AG08395 (cell line): ENCODE measurements at places on chromosomes 3 and 15.

GRCh38 chr3:120168611-120169010, 74.4 kb upstream of the GSK3B start:
- DNase-seq: no peak

DNA sequence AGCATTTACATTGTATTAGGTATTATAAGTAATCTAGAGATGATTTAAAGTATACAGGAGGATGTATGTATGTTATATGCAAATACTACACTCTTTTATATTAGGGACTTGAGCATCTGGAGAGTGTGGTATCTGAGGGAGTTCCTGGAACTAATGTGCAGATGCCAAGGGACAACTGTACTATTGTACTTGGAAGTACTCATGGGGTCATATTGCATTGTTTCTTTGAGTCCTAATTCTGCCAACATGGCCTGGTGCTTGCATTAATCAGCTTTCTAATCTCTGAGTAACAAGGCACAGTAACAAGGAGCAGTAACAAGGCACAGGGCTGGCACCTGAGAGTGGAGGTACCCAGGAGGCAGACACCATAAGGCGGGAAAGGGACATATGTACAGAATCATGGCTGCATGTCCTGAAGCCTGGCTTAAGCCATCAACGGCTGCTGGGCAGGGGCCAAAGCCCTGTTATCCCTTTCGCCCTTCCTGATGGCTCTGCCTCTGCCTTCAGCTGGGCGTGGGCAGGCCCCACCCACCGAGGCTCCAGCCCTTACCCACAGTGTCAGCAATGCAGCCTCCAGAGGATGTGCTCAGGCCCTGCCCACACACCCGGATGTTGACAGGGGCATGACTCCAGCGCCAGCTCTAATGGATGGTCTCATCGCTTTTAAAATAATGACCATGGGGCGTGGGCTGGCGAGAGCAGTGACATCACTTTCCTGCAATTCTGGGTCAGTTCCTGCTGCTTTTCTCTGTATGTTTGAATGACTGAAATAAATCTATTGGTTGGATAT, 22.9 kb downstream of the CEMIP start:
- DNase-seq: no peak

DNA sequence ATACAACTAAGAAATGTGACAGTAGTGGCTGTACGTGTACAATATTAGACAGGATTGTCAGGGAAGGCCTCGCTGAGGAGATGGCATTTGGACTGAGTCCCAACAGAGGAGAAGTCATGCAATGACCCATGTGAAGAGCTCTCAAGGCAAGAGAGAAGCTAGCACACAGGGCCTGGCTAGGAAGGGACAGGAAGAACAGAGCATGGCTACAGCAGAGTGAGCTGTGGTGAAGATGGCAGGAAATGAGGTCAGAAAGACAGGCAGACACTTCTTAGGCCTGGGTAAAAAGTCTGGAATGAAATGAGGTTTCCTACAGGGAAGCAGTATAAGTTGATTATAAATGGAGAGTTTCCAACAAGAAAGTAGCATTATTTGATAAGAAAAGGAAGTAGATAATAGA, 33.2 kb upstream of the LEKR1 start:
- DNase-seq: peak; percentile 40

- DNase-seq: peak; percentile 78
These were observed 78.0 kb downstream of the MYO1E start for GRCh38 chr15:59294574-59295260.

DNA sequence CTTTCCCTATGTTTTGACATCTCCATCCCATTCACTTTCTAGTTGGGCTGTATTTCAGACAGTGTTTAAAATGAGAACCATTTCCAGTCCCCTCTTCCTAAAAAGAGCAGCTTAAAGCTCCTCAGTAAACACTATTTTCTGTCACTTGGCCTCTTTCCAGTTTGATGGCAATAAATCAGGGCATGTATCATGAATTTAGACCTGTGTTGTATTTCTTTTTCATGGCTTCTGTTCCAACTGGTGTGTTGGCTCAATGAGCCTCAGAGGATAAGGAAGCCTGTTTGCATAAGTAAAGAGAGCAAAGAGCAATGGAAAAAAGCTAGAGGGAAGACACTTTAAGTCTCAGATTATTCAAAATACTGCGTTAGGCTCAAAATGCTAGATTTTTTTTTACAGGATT, 7.2 kb downstream of the CCDC80 start:
- no peak for DNase-seq

- DNase-seq: no peak
These were observed 106.8 kb downstream of the IGF1R start for GRCh38 chr15:98755138-98755537.

GRCh38 chr3:11739123-11739522, 95.4 kb upstream of the VGLL4 start:
- no peak for DNase-seq

DNA sequence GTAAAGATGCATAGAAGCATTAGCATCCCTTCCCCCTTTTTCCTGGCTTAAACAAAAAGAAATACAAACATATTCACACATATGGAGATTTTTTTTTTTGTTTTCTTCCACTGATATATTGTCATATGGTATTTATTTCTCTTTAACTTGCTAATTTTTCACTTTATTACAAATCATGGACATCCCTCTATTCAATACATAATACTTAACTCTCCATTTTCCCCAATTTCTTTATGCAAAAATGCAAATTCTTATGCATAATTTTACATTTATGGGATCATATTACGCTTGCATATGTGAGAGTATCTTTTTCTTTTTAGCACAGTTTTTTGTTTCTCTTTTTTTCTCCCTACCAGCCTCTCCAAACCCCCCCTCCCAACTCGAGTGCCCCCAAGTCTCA, 48.8 kb downstream of the CCR3 start:
- DNase-seq: no peak

GRCh38 chr3:152797751-152798432, 37.0 kb upstream of the P2RY1 start:
- no peak for DNase-seq

GRCh38 chr15:78243491-78243941, 9.2 kb upstream of the ACSBG1 start:
- DNase-seq: no peak

- no peak for DNase-seq
These were observed 46.3 kb upstream of the ACKR4 start for GRCh38 chr3:132550579-132551305.

DNA sequence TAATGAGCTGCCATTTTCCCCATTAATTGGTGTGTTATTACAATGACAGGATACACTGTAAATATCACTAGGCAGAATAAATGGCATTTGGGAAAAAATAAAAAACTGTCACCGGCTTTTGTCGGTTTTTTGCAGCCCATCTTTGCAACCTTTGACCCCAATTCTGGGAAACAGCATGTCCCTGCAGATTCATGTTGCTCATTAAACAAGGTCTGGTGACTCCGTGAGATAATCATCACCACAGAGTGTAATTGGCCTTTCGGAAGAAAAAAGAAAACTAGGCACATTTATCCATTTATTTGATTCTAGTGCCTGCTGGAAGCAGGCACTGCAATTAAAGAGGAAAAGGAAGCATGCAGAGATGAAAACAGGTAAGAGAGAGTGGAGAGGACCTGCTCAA, 64.5 kb downstream of the TRAT1 start:
- DNase-seq: no peak

DNA sequence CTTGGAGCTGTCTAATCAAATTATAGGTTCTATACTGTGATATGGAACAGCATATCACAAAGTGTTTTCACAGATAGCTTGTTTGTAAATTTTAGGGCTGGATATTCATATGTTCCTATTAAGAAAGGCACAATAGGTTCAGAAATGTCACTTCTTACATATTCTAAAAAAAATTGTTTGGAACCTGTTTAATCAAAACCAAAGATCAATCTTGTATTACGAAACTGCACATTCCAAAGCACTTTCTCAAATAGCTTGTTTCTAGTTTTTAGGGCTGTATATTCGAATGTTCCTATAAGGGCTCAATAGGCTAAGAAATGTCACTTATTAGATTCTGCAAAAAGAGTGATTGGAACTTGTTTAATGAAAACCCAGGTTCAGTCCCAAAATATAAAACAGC, 67.4 kb upstream of the OSBPL11 start:
- no peak for DNase-seq
